ENCODE measurements at places on chromosomes 6 and 20.
A peak's percentile ranks its signal among the peaks of the same experiment; 100 is the strongest.

DNA sequence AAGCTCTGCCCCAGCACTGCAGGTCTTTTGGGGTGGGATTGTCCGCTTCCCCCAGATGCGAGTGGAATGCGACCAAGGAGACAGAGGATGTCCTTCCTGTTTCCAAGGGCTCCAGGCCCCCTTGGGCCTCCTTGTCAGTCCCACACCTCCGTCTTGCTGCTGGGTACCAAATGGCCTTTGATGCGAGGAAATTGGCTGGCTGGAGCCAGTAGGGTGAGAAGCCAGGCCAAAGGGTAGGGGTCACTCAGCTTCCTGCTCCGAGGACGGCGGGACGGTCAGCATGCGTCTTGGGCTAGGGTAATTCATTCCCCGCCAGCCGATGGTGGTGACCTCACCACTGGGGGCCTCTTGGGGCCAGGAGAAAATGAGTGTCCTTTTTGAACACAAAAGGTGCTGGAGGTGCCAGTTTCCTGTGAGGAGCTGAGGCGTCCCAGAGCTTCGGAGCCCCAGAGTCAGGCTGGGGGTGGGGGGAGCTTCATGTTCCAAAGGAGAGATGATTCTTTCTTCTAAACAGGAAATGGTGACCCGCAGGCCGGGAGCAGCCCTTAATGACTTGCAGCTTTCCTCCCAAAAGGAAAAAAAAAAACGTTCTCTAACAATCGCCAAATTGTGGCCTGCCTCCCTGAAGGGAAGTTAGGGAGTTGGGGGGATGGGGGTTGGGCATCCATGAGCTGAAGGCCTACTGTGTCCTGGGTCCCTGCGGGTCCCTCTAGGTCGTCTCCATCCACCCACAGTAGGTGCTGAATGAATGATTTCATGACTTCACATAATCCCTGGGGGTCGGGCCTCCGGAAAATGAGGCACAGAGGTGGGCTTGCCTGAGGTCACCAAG lies 6.7 kb downstream of the SNAI1 start:
- no peak for DNase-seq

- no peak for DNase-seq
These were observed 34.0 kb downstream of the NUDT3 start for GRCh38 chr6:34358389-34358905.

DNA sequence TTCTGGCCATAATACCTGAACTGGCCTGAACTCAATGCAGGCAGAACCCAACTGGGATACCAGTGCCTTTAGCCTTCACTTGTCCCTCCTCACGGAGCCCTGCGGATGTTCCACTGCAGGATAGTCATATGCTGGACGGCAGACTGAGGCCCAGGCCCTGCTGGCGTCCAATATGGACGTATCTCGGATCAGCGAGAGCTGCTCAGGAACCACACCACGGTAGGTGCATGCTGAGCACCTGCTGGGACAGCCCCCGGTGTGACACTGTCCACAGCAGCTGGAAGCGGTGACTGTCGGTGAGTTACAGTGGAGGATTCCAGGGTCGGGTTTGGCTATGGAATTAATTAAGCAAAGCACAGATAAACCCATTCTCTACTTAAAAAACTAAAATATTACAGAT lies 48.7 kb downstream of the PSMG4 start:
- no peak for DNase-seq

DNA sequence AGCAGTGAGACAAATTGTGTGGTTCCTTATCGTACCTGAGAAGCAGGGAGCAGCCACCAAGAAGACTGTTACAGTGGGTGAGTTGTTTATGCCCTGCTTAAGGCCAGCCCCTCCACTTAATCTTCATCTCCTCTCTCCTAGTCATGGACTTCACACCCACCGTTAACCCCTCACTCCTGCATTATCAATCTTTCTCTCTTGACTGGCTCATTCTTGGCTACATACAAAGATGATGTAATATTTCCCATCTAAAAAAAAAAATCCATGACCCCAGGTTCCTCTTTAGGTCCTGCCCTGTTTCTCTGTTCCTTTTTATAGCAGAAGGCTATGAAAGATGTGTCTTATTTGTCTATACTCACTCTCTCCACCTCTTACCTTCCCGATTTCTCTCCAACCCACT lies 72.4 kb downstream of the SHLD1 start:
- peak; percentile 66 for DNase-seq

DNA sequence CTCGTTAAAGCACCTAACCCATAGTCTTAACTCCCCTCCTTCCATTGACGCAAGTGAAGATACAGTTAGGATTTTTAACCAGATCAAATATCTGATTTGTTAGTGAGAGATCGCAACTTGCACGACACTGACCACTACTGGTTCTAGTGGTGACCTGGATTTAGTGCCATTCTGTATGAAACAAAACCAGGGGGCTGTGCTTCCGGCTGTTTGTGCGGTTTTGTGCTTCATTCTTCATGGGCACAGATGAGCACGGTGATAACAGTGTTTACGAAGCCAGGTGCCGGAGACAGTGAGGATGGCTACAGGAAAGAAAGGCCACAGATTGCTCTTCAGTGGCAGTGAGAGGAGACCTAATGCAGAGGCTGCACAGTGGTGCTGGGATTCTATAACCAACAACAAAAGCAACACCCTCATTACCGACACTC lies 75.5 kb downstream of the NOL4L start:
- DNase-seq = no peak

DNA sequence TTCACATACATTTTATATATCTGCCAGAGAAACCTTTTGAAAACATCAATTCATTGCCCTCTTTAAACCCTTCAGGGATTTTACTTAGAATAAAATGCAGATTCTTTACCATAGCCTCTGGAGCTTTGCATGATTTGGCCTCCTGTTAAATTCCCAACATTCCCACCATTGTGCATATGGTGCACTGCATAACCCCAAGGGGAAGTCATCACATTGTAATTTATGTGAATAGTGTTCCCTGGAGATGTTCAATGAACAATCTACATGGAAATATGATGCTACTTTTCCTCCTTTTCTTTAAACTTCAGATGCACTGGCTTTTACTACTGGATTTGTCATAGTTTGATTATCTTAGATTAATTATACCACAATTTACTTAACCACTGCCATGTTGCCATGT lies 94.7 kb downstream of the PHF3 start:
- DNase-seq = no peak

DNA sequence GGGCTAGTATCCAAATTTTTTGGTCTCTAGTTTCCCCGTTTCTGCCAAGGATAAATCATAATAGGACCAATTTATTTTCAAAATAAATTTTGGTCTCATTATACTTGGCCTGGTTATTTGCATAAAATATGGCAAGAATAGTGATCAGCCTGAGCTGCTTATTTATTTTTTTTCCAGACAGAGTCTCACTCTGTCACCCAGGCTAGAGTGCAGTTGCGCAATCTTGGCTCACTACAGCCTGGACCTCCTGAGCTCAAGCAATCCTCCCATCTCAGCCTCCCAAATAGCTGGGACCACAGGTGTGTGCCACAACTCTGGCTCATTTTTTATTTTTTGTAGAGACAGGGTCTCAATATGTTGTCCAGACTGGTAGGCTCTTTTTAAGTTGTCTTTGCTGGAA lies 329.5 kb downstream of the PACRG start:
- DNase-seq = no peak

DNA sequence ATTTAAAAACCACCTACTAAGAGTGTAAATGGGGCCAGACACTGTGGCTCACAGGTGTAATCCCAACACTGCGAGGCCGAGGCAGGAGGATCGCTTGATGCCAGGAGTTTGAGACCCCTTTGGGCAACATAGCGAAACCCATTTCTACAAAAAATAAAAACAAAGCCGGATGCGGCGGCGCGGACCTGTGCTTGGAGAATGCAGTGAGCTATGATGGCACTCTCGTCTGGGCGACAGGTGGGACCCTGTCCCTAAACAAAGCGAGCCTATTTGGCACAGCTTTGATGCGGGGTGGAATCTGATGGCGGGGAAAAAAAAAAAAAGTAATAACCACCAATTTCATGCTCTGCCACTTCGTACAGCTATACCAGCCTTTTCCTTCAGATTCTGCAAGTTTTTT lies 1.1 kb downstream of the TCP1 start:
- no peak for DNase-seq

GRCh38 chr6:8334113-8334512 lies 101.2 kb downstream of the SLC35B3 start:
- DNase-seq = no peak

- no peak for DNase-seq
These were observed 19.8 kb upstream of the RGS17 start for GRCh38 chr6:153150752-153151440.

- DNase-seq = no peak
These were observed 315.3 kb downstream of the KIF16B start for GRCh38 chr20:16257813-16258430.

GRCh38 chr20:45345104-45345936 lies 2.9 kb downstream of the SDC4 start:
- no peak for DNase-seq

DNA sequence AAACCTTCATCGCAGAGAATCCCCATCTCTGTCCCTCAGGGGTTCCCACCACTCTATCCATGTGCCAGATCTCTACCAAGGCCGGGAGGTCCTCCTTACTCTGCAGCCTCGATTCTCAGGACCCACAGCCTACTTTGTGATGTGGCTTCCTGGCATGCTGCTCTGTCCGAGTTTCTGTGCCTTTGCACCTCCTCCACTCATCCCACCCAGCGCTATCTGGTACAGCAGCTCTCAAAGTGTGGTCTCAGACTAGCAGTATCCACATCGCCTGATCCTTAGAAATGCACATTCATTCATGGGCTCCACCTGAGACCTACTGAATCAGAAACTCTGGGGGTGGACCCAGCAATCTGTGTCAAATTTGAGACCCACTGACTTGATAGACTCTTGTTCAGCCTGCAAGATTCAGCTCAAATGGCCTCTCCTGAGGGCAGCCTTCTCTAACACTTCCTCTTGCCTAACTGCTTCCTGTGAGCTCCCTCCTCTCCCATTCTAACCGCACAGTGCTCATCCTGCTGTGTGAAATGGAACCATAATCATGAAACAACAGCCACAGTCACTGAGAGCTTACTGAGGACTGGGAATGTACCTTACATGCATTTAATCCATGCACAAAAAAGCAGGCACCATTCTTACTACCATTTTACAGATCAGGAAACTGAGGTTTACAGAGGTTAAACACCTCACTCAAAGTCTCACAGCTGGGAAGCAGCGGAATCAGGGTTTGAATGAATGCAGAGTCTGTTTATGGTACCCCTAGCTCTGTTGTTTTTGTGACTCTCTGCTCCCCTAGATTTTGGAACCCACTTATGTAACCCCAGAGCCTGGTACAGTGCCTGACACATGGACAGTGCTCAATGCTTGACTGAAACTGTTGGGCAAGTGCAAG lies 69.4 kb downstream of the JPH2 start:
- DNase-seq = no peak

DNA sequence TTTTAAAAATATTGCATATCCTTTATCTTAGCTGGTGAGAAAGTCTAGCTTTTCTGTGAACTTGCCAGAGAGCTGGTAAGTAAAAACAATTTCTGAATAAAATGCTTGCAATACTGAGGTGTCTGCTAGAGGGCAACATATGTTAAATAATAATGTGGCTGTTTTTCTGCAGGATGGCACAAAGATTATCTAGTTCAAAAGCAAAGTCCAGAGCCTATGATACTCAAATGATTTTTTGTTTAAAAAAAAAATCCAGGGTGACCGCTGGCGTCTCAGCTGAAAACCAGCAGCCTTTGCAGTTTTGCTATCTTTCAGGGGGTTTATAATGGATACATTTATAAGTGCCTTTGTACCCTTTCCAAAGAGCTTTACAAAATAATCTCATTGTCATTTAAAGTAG lies 194.9 kb downstream of the PHACTR1 start:
- DNase-seq = peak; percentile 24

GRCh38 chr6:26205161-26205624 lies 118.0 kb downstream of the HFE start:
- DNase-seq = peak; percentile 83

DNA sequence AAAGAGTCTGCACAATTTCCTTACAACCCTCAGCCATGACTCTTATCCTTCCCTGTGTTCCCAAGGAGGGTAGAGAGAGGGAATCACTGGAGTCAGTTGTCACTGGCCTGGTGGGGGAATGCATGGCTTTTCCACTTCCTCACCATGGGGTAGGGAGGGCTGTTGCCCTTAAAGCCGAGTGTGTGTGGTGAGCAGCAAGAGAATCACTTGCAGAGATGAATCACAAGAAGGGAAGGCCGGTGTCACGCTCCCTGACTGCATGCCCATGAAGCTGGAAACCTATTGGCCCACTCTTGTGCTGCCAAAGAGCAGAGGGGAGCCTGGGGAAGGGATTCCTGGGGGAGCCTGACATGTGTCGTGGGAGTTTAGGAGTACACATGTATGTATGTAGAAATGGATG lies 18.1 kb upstream of the BMP6 start:
- DNase-seq = no peak

DNA sequence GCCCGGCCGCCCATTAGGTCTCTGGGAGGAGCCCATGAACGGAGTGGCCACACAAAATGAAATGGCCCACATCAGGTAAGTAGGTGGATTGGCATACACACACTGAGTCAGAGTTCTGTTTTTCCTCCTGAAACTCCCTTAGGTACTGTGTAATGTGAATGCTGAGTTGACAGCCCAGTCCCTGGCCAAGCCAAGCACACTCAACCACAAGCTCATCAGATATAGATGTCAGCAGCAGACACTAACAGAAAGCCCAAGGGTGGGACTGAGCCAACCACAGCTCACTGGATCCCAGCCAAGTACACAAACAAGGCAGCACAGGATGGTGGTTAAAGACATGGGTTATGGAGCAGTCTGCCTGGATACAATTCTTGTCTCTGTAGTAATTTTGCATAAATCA lies 403.4 kb downstream of the GJA1 start:
- DNase-seq = no peak

- DNase-seq = no peak
These were observed 30.7 kb upstream of the MRGBP start for GRCh38 chr20:62765432-62766070.

DNA sequence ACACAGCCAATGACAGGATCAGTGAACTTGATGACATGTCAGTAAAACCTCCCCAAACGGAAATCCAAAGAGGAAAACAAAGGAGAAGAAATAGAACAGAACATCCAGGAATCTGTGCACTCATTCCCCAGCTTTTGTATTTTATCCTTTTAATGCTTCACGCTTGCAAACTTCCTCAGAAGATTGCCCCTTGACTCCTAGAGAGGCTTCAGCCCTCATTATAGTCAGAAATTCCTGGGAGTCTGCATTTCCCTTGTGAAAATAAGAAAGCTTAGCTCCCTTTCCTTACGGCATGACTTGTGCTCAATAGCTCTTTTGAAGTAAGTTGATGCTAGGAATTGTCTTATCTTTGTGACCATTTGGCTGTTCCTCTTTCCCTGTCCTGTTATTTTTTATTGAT lies 313.6 kb upstream of the OPRM1 start:
- no peak for DNase-seq

DNA sequence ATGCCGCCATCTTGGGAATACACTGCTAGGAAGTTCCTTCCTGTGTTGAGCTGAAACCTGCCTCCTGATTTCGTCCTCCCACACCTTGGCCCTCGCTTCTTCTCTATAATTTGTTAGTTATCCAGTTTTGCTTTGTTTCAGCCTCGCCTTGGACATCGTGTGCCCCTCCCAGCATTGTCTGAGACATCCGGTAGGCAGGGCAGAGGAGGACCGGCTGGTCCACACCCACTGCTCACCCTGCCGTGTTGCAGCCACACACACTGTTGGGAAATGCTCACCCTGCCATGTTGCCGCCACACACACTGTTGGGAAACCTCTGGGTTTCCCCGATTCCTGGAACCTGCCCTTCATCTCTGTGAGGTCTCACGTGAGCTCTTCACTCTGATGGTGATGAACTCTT lies 105.1 kb downstream of the CDH4 start:
- no peak for DNase-seq

Data from inflammatory macrophage treated with lipopolysaccharide for 1 hour (primary cell).